Parietal lobe (tissue), 2 donors: ENCODE measurements at places on chromosomes 2 and 18. TPM values are rescaled to one million over a fixed set of nuclear protein-coding genes. Genes with fewer than 3 reads are reported as not detected.

The CCBE1 gene
- total RNA-seq: 57.6 TPM

The MPP4 gene
- 0.63 TPM for total RNA-seq

The UGT1A8 gene
- total RNA-seq: not detected

The RAD51AP2 gene
- total RNA-seq: 0.94 TPM

The EML6 gene
- 23.8 TPM for total RNA-seq

The RNF181 gene
- total RNA-seq: 46.0 TPM

The ERBB4 gene
- 151 TPM for total RNA-seq

The POTEC gene
- total RNA-seq: 0.31 TPM

The TEKT4 gene
- total RNA-seq: not detected

The HOXD13 gene
- not detected for total RNA-seq

The ELOA2 gene
- total RNA-seq: not detected

The FAM124B gene
- 6.9 TPM for total RNA-seq

The ESPNL gene
- not detected for total RNA-seq

The PLA2R1 gene
- total RNA-seq: 2.2 TPM

The SERPINB8 gene
- total RNA-seq: 1.3 TPM

The PPIG gene
- total RNA-seq: 49.5 TPM

The GALNT14 gene
- 16.0 TPM for total RNA-seq

The EFHD1 gene
- 0.63 TPM for total RNA-seq

The C2orf80 gene
- 21.0 TPM for total RNA-seq

The REG1A gene
- total RNA-seq: not detected

The IL1RL1 gene
- total RNA-seq: not detected

The SERPINB3 gene
- total RNA-seq: not detected

The DCDC2C gene
- 1.6 TPM for total RNA-seq

The NEU4 gene
- total RNA-seq: 0.63 TPM

The REG3A gene
- total RNA-seq: not detected

The DSG4 gene
- total RNA-seq: not detected

The SERPINB2 gene
- total RNA-seq: not detected

The SP140L gene
- 1.3 TPM for total RNA-seq

The HOXD10 gene
- not detected for total RNA-seq

The FRZB gene
- total RNA-seq: 14.1 TPM
